Suppressor macrophage treated with lipopolysaccharide for 4 hours (primary cell): ENCODE measurements at places on chromosomes 1 and 21.

DNA sequence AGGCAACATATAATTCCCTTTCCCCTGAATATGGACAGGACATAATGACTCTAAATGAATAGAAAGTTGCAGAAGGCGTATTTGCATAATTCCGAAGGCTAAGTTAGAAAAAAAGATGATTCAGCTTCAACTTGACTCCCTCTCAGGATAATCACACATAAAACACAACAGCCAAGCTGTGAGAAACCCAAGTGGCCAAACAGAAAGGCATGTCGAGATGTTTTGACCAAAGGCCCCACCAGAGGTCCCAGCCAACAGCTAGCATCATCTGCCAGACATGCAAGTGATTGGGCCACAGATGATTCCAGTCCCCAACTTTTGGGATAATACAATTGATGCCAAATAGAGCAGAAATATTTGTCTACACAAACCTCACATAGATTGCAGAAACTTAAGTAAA lies 444.9 kb downstream of the LTN1 start:
- no peak for DNase-seq

GRCh38 chr1:221371705-221372104 lies 370.2 kb downstream of the DUSP10 start:
- DNase-seq = no peak

DNA sequence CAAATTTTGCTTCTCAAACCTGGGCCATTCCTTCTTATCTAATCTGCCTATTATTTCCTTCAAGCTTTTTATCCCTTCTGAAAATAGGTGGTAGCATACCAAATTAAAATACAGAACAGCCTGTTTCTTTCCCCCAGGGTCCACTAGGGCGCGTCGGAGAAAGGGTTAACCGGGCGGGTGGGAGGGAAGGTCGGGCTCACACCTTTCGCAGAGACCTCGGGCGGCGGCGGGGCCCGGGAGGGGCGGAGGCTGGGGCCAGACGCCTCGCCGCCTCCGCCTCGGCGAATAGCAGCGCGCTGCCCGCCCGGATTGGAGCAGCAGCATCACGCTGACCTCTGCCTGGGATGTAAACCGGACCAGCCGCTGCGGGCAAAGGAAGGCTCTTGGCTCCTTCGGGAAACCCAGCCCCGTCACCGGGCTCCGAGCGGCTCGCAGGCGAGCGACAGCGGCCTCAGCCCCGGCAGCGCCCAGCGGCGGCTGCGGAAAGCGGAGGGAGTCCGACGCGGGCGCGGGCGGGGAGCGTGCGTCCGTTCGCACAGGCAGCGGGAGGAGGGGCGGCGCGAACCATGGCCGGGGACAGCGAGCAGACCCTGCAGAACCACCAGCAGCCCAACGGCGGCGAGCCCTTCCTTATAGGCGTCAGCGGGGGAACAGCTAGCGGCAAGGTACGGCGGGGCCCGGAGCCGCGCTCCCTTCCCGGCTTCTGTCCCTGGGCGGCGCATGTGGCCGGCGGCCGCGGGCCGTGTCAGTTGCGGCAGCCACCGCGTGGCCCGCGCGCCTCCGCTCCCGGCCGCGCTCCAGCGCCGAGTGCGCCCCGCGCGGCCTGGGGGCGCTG lies at the start of gene UCK2:
Gene UCK2, plus strand, starts transcription at position 347 of the 835 bp plus-strand sequence. Its CDS starts 220 bp downstream, at position 567.
- DNase-seq = peak; percentile 77

DNA sequence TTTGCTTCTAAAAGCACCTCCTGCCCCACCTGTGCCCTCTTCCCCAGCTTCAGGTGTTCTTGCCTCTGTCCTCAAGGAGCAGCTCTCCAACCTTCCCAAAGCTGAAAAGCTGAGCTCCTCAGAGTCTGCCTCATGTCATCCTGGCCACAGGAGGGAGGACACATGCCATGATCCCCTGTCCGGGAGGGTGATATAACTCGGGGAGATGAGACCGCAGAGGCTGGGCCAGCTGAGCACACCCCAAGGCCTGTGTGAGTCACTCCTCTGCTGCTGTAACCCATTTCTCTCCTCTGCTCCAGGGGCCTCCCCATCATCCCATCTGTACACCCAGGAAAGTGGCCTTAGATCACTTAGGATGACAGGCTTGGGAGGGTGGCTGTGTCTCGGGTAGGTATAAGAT lies 49.8 kb downstream of the EPHB2 start:
- no peak for DNase-seq

DNA sequence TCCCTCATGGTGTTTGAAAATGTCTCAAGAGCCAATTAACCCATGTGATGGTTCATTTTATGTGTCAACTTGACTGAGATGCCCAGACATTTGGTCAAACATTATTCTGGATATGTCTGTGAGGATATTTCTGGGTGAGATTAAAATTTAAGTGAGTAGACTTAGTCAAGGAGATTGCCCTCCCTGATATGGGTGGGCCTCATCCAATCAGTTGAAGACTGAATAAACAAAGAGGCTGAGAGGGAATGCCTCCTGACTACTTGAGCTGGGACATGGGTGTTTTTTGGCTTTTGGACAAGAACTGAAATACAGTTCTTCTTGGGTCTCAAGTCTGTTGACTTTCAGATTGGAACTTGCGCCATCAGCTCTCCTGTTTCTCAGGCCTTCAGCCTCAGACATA lies 89.4 kb upstream of the SPATA6 start:
- DNase-seq = no peak

DNA sequence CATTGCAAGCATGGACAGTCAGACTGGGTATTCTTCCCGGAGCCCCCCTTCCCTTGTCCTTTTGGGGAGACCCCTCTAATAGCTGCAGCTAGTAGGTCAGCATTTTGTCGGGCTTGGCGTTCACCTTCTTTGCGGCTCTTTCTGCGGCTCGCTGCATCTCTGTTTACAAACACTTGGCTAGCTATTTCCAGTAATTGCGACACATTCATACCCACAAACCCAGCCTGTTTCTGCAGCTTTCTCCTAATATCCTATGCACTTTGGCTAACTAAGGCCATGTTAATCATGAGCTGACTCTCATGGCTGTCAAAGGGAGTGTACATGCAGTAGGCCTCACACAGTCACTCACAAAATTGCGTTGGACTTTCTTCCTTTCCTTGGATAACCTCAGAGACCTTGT lies 716.4 kb downstream of the AMY1C start:
- DNase-seq = no peak

DNA sequence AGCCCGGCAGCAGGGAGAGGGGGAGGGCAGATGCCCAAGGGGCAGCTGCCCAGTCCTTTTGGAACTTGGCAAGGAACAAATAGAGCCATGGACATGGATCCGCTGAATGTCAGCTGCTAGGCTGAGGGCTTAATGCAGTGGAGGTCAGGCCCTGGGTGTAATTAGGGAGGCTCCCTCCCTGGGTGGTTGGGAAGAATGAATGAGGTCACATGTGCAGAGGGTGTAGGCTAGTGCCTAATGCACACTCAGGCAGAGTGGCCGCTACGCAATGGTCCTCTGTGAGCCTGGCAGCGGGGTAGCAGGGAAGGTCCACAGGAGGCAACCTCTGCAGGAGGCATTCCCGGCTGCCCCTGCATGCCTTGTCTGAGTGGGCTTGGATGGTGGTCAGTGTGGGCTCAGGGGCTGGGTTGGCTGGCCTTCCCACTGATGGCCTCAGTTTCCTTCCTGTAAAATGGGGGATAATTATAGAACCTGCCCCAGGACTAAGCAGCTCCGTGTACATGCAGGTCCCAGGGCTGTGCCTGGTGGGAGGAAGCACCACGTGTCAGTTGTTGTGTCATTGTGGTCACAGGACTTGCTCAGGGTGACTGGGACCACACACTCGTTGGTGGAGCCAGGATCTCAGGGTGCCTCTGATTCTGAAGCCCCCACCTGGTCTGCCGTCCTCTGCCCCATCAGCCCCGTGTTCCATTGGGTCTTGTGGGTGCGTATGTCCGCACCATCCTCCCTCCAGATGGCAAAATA lies 81.6 kb upstream of the ACTL8 start:
- DNase-seq = peak; percentile 37

DNA sequence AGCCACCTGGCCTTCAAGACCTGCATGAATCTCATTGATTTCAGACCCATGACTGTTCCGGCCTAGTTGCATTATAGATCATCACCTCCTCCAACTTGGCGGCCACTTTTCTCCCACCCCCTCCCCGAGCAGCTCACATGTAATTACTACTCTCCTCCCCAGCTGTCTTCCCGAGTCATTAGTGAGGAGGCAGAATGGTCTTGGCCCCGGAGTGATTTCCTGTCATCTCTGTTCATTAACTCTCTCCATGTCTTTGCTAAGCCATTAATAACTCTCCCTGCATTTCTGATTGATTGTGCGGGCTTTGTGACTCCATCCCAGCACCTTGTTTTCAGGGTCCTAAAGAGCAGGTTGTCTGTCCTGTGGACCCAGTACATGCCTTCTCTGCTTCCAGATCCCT lies 75.6 kb upstream of the CNTN2 start:
- DNase-seq = no peak

- DNase-seq = peak; percentile 55
These were observed 30.4 kb downstream of the PLXNA2 start for GRCh38 chr1:208213786-208214185.

GRCh38 chr1:36137776-36138175 lies 11.5 kb downstream of the TRAPPC3 start:
- DNase-seq = no peak

- no peak for DNase-seq
These were observed 279.8 kb downstream of the PBX1 start for GRCh38 chr1:164838786-164839185.

DNA sequence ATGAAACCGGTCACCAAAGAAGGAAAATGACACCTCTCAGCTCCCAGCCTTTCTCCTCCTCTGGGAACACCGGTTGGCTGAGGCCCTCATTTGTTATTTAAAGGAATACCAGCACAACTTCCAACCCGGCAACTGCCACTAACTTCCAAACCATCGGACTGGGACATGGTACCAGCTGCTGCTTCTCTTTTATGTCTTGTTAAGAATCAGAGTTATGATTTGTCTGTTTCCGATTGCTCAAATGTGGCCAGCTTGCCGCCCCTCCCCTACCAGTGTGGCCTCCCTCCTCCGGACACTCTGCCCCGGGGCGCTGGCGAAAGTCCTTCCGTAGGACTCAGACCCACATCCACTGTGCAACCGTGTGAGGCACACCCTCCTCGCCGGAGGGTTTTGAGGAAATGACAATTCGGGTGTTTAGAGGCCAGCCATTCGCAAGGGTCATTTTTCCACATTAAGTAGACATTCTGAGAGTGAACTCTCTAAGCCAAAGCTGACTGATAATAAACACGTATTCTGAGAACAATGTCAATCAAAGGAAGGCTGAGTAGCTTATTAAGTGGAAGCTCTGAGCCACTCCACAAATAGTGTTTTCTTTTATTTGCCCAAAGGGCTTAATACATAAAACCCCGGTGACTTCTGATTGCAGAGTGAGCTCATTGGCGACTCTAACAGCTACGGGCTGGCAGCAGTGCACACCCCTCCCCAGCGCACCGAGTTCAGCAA lies 5.5 kb downstream of the RIPK4 start:
- peak; percentile 92 for DNase-seq

GRCh38 chr1:64231153-64231552 lies 27.7 kb downstream of the UBE2U start:
- peak; percentile 16 for DNase-seq
